ENCODE measurements at places on chromosomes 5 and 9. TPM values are rescaled to one million over a fixed set of nuclear protein-coding genes. Genes with fewer than 3 reads are reported as not detected.

Gene FCHSD1
- total RNA-seq = 11.5 TPM

GRCh38 chr5:72387985-72388384 lies 67.8 kb downstream of the PTCD2 start:
- DNase-seq = no peak

DNA sequence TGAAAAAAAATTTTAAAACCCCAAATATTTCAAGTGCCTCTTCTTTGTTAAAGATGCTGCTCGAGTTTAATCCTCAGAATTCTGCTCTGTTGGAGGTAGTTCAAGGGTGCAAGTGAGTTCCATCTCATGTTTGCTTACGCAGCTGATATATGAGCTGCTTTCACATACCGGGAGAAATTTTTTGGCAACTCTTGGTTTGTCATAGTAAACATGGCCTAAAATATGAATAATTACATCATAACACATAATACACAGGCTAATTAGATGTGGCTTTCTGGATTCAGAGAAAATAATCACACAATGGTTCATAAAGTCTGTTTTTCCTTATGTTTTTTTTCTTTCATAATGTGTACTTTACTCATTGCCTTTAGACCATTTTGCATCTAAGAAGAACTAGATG lies 1134.1 kb downstream of the PTPRD start:
- no peak for DNase-seq

- DNase-seq = no peak
These were observed 293.4 kb downstream of the CD180 start for GRCh38 chr5:66903218-66903617.

DNA sequence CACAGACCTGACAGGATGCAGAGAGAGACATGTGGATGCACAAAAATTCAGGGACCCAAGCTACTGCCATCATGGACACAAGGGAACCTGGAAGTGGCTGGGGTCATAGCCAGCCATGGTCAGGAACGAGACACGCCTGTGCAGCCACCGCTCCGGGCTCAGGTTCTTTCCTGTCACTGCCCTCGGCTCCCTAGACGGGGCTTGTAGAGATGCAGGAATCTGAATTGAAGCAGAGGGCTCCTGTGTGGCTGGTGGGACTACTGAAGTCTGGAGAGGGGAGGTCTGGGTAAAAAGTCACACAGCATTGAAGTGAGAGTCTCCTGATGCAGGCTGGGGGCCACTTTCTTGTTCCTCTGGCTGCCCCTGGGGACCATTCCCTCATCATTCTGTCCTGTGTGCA lies 32.3 kb upstream of the PTGS1 start:
- no peak for DNase-seq

DNA sequence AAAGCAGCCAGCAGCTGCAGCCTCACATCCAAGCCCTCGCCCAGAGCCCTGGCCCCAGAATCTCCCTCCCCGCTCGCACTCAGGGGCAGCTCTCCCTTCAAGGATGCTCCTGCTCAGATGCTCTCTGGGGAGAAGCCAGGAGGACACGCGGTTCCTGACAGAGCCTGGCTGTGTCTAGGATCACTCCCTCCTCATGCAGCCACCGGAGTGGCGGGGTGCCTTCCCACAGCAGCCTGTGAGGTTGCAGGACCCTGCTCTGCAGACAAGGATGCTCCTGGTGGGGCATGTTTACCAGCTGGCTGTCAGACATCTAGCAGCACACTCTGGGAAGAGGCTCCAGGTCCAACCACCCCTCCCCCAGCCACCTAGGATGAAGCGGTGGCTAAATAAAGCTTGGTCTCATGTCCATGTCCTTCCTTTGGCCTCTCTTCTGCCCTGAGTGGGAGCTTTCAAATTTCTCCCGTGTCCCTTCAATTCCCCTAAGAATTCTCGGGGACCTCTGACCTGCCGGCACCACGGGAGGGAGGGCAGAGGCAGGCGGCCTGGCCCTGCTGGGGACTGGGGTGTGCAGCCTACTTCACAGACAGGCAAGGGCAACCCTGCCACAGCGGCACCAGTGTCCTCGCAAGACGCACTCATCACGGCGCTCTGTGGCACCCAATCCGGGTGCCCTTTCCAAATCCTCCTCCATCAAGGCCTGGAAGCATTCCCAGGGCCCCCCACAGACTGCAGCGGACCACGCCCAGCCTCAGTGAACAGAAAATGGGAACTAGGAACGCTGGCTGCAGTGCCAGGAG lies 88.3 kb upstream of the SARDH start:
- no peak for DNase-seq

DNA sequence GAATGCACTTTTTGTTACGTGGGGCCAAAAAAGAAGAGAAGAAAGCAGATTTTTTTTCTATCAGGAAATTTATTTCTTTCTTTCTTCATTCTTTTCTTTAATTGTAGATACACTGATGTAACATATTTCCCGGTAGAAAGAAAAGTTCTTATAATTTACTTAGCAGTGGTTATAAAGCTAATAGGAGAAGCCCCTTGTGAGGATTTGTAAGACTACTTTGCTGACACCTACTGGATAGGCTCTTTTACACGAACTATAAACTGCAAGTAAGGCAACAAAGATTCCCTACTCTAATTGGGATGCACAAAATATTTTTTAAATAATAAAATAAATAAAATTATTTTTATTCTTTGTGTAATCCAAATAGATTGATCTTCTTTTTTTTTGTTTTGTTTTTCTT lies 284.4 kb downstream of the DNAH5 start:
- no peak for DNase-seq
